ENCODE measurements at places on chromosomes 12 and 14.
A peak's percentile ranks its signal among the peaks of the same experiment; 100 is the strongest.

- H3K4me3 ChIP-seq: no peak overlapping the region
- H3K27ac ChIP-seq: no peak overlapping the region
- no peaks in the 10 kb centered on the region for H3K36me3 ChIP-seq
- DNase-seq: peak; percentile 14
- no peaks in the 10 kb centered on the region for H3K4me1 ChIP-seq
- no peaks in the 10 kb centered on the region for H3K27me3 ChIP-seq
Measured at GRCh38 chr12:47165934-47166333, 86.2 kb upstream of the AMIGO2 start.

DNA sequence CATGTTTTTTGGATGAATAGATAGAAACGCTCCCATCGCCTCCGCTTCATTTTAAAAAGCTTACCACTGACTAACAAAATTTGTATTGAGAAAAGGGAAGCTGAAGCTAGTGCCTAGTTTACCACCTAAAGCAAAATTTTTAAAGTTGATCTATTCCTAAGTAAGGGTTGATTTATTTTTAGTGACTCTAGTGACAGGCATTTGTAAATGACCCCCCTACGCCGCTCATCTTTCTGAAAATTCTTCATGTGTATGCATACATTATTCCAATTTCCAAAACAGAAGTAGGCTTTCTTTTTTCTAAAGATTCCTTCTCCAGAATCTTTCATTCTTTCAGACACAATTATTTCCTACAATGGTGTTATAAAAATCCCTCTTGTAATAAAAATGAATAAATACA is 5.4 kb downstream of the HMGA2 start:
- H3K4me1 ChIP-seq: no peaks in the 10 kb centered on the region
- H3K4me3 ChIP-seq: no peak overlapping the region
- H3K36me3 ChIP-seq: no peaks in the 10 kb centered on the region
- H3K27me3 ChIP-seq: no peaks in the 10 kb centered on the region

- no peak for DNase-seq
- no peak overlapping the region for H3K27ac ChIP-seq
- H3K4me1 ChIP-seq: no peaks in the 10 kb centered on the region
- H3K36me3 ChIP-seq: no peaks in the 10 kb centered on the region
- peak overlapping the region; percentile 48 for H3K4me3 ChIP-seq
Measured at GRCh38 chr14:91415794-91416743, 1.6 kb downstream of the CCDC88C start.

GRCh38 chr12:124952295-124952694 is 36.6 kb downstream of the DHX37 start:
- DNase-seq: no peak
- H3K36me3 ChIP-seq: peaks cover 10% of the 10 kb centered on the region
- no peaks in the 10 kb centered on the region for H3K27me3 ChIP-seq
- no peak overlapping the region for H3K4me3 ChIP-seq
- no peak overlapping the region for H3K27ac ChIP-seq

- no peak overlapping the region for H3K27ac ChIP-seq
- H3K27me3 ChIP-seq: no peaks in the 10 kb centered on the region
- DNase-seq: no peak
- peaks cover 9% of the 10 kb centered on the region for H3K4me1 ChIP-seq
Measured at GRCh38 chr12:108321688-108322087, 17.4 kb downstream of the CMKLR1 start.

DNA sequence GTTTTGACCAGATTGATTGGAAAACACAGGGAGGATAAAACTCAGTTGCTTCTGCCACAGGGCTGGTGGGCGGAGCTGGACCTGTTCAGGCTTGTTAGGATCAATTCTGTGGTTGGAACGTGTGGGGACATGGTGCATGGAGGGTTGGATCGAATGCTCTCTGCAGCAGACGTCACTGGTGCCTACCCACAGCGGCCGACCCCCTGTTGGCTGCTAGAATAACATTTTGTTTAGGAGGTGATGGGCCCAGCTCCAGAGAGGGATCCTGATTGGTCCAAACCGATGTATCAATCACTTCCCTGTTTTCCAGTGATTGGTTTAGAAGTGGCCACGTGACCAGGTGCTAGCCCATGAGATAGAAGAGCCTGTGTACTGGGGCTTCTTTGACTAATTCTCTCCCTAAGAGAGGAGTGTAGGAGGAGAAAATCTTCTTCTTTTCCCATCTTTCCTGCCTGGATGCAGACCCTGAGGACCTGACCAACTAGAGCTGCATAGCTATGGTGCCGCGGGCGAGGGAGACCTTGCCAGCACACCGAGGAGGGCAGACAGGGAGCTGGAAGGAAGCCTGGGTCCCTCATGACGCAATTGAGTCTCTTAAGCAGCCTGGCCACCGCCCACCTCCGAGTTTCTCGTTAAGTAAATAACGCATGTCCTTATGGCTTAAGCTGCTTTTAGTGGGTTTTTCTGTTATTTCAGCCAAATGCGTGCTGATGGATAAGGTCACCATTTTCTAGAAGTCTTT is 163.5 kb downstream of the AACS start:
- H3K27me3 ChIP-seq: no peaks in the 10 kb centered on the region
- no peak overlapping the region for H3K4me3 ChIP-seq
- no peaks in the 10 kb centered on the region for H3K36me3 ChIP-seq
- no peak overlapping the region for H3K27ac ChIP-seq
- no peaks in the 10 kb centered on the region for H3K4me1 ChIP-seq

GRCh38 chr12:49967042-49967776 is 5.5 kb downstream of the AQP5 start:
- no peaks in the 10 kb centered on the region for H3K36me3 ChIP-seq
- H3K27ac ChIP-seq: no peak overlapping the region

GRCh38 chr12:69330475-69331473 is 17.4 kb upstream of the LYZ start:
- H3K4me3 ChIP-seq: peak overlapping the region; percentile 37
- H3K36me3 ChIP-seq: no peaks in the 10 kb centered on the region
- peak overlapping the region; percentile 48 for H3K27ac ChIP-seq
- H3K27me3 ChIP-seq: peaks cover 6% of the 10 kb centered on the region
- peak; percentile 43 for DNase-seq

DNA sequence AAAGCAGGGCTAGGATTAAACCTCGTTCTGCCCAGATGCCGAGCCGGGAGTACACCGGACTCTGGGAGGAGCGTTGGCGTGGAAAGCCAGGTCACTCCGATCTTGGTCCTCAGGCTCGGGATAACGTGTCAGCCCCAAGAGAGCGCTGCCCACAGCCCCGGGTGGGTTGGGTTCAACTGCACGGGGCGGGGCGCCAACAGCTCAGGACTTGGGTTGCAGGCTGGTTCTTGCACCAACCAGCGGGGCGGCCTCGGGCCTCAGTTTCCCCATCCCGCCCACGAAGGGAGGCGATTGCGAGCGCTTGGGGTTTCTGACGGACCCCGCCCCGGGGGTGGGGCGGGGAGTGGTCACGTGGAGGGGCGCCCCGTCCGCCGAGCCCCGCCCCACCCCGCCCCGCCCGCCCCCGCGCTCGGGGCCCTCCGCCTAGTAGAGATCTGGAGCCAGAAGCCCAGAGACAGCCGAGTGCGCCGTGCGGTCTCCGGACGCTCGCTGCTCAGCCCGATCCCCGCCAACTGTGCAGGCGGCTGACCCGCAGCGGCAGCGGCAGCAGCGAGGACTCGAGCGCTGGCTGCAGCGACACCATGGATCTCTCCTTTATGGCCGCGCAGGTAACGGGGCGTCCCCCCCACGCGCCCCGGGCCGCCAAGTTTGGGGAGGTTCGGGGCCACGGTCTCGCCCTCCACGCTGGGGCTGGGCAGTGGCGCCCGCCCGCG is at the start of gene C14orf132:
Gene C14orf132 (plus strand): TSS at position 443 of the 713 bp plus-strand sequence. CDS start 139 bp downstream, at position 582.
- DNase-seq: peak; percentile 79
- H3K4me3 ChIP-seq: peak within 1 kb of the TSS; percentile 59
- H3K27me3 ChIP-seq: peaks cover 4% of the 10 kb centered on the region
- H3K4me1 ChIP-seq: no peaks in the 10 kb centered on the region
- H3K27ac ChIP-seq: peak within 1 kb of the TSS; percentile 74
- H3K36me3 ChIP-seq: no peaks in the 10 kb centered on the region

DNA sequence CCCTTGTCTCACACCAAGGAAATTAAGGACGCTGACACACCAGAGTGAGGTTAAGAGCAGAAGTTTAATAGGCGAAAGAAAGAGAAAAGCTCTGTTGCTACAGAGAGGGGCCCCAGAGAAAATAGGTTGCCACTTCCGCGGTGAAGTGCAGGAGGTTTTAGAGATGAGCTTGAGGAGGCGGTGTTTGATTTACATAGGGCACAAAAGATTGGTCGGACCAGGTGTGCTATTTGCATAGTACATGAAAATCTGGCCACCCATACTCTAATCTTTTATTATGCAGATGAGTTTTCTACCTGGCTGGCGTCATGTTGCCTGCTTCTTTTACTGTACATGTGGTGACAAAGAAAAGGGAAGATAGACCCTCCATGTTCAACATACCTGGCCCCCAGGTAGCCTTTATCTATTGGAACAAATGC is 23.3 kb upstream of the MYF6 start:
- no peaks in the 10 kb centered on the region for H3K4me1 ChIP-seq
- no peak overlapping the region for H3K27ac ChIP-seq

DNA sequence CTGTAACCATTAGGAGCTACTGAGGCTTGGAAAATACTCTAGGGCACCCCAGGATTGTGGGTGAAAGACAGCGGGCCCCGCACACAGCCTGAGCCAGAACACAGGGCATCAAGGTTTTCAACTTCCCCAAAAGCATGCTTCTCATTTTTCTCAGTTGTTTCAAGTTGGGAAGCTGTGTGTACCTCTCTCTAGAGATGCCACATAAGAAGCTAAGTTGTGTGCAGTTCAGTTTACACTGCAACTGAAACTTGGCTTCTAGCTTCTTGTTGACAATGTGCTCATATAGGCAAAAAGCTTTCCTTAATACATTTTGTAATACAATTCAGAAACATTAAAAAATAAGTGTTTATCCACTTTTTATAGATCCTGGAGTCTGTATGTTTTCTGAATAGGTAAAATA is 88.1 kb upstream of the PTPRR start:
- no peak overlapping the region for H3K27ac ChIP-seq
- no peaks in the 10 kb centered on the region for H3K36me3 ChIP-seq
- H3K4me3 ChIP-seq: no peak overlapping the region
- H3K4me1 ChIP-seq: peaks cover 17% of the 10 kb centered on the region
- DNase-seq: no peak

DNA sequence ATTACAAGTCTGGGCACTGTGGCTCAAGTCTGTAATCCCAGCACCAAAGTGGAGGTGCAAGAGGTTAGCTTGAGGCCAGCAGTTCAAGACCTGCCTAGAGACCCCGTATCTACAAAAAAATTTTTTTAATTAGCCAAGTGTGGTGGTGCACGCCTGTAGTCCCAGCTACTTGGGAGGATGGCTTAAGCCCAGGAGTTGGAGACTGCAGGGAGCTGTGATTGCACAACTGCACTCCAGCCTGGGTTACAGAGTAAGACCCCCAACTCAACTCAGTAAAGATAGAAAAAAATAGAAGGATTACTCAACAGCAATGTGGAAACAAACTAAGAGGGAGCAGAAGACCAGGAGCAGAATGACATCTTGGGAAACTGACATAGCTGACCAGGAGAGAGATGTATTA is 13.3 kb downstream of the SBNO1 start:
- no peak overlapping the region for H3K27ac ChIP-seq
- H3K27me3 ChIP-seq: no peaks in the 10 kb centered on the region
- no peaks in the 10 kb centered on the region for H3K4me1 ChIP-seq
- H3K36me3 ChIP-seq: peaks cover 8% of the 10 kb centered on the region
- no peak overlapping the region for H3K4me3 ChIP-seq
- no peak for DNase-seq

DNA sequence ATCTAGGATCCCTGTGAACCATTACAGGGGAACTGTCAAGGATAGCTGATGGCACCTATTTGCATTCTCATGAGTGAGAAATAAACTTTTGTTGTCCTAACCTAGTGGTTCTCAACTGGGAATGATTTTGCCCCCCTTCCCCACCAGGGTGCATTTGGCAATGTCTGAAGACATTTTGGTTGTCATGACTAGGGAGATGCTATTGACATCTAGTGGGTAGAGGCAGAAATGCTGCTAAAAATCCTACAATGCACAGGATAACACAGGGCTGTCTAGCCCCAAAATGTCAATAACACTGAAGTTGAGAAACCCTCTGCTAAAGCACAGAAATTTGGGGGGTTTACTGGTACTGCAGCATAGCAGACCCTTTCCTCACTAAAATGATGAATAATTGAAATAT is 140.9 kb upstream of the SRRM4 start:
- no peak for DNase-seq
- H3K4me3 ChIP-seq: no peak overlapping the region
- H3K36me3 ChIP-seq: no peaks in the 10 kb centered on the region
- no peaks in the 10 kb centered on the region for H3K27me3 ChIP-seq
- no peaks in the 10 kb centered on the region for H3K4me1 ChIP-seq

GRCh38 chr12:87320724-87321123 is 708.5 kb downstream of the C12orf50 start:
- no peak overlapping the region for H3K4me3 ChIP-seq
- no peaks in the 10 kb centered on the region for H3K27me3 ChIP-seq
- no peaks in the 10 kb centered on the region for H3K4me1 ChIP-seq
- H3K27ac ChIP-seq: no peak overlapping the region

DNA sequence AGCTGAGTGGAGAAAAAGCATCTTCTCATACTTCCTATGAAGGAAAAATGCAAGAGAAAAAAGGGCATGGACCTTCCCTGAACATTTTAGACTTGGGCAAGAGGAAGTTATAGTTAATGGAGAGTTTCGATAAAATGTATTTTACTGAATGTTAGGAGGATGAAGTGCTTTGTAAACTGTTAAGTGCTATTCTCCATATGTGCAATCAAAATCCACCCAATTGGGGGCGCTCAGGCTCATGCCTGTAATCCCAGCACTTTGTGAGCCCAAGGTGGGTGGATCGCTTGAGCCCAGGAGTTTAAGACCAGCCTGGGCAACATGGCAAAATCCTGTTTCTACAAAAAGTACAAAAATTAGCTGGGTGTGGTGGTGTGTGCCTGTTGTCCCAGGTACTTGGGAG is 1.9 kb upstream of the CNPY2 start:
- peaks cover 6% of the 10 kb centered on the region for H3K4me1 ChIP-seq
- DNase-seq: no peak
- H3K36me3 ChIP-seq: peaks cover 36% of the 10 kb centered on the region
- no peak overlapping the region for H3K27ac ChIP-seq
- H3K27me3 ChIP-seq: no peaks in the 10 kb centered on the region

DNA sequence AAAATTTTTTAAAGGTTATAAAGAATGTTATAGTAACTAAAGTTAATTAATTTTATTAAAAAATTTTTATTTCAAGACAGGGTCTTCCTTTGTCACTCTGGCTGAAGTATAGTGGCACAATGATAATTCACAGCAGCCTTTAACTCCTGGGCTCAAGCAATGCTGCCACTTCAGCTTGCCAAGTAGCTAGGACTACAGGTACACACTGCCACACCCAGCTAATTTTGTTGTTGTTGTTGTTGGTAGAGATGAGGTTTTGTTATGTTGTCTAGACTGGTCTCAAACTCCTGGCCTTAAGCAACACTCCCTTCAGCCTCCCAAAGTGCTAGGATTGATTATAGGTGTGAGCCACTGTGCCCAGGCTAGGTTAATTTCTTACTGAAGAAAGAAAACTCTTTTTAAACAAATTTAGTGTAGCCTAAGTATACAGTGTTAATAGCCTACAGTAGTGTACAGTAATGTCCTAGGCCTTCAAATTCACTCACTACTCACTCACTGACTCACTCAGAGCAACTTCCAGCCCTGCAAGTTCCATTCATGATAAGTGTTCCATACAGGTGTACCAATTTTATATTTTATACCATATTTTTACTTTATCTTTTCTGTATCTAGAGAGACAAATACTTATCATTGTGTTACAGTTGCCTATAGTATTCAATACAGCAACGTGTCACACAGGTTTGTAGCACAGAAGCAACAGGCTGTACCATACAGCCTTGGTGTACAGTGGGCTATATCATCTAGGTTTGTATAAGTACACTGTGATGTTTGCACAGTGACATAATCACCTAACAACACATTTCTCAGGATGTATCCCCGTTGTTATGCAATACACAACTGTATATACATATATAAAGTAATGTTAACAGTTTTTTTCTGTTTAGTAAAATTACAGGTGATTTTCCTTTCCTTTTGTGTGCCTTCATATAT is 24.7 kb upstream of the DNAAF2 start:
- no peaks in the 10 kb centered on the region for H3K27me3 ChIP-seq
- no peak overlapping the region for H3K4me3 ChIP-seq
- no peak for DNase-seq
- no peaks in the 10 kb centered on the region for H3K36me3 ChIP-seq
- no peaks in the 10 kb centered on the region for H3K4me1 ChIP-seq
- H3K27ac ChIP-seq: no peak overlapping the region

Data from lung (tissue), 17 donors.